ENCODE measurements at places on chromosomes 3 and 15.

- DNase-seq = no peak
Observed at GRCh38 chr3:197216914-197217313, 81.5 kb downstream of the DLG1 start.

DNA sequence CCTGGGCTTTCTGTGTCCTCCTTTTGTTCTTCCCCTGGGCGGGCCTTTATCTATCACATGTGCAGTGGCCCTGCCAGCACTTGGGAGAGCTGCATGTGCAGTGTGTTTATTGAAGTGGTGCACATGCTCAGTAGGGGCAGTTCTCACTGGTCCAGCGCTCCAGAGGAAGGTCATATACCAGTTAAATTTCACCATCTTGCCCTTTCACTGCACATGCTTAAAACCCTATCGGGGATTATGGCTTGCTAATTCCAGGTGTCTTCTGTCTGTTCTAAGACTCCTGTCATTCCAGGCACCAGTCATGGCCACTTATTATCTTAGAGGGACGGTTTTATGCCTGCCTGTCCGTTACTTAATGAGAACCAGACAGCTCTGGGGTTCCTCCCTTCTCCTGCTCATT is 52.2 kb downstream of the ROPN1B start:
- no peak for DNase-seq

GRCh38 chr3:13266651-13267362 is 153.3 kb downstream of the NUP210 start:
- DNase-seq = no peak

DNA sequence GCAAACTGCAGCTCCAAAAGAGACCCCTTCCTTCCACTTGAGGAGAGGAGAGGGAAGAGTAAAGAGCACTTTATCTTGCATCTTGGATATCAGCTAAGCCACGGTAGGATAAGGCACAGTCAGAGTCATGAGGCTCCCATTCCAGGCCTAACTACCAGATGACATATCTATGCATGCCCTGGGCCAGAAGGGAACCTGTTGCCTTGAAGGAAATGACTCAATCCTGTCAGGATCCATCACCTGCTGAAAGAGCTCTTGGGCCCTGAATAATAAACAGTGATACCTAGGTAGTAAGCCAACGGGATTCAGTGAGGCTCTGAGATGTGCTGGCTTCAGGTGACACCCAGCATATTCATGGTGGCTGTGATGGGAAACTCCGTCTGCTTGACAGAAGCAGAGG is 118.5 kb upstream of the EPHA3 start:
- DNase-seq = no peak

- DNase-seq = peak; percentile 64
Observed at GRCh38 chr3:48155122-48155521, 33.1 kb downstream of the CDC25A start.

DNA sequence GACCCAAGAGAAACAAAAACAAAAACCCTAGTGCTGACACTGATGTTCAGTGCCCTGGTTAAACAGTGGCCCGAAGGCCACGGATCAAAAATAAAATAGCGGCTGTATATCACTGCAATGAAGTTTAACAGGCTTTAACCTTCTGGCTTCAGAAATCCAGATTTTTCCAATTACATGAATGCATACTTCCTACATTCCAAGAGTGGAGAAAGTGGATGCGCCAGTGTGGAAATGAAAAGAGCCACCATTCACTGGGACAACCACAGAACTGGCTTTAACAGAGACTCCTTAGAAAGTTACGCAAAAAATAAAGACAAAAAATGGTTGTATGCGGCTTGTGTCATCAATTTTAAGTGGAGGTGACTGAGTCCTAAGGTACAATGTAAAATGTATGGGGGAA is 522.2 kb downstream of the FHIT start:
- no peak for DNase-seq

- no peak for DNase-seq
Observed at GRCh38 chr3:88005066-88005465, 53.7 kb downstream of the CGGBP1 start.

GRCh38 chr3:158169091-158169491 is 59.2 kb downstream of the RSRC1 start:
- DNase-seq = no peak

GRCh38 chr15:67462875-67463274 is 58.1 kb upstream of the C15orf61 start:
- DNase-seq = no peak

- DNase-seq = no peak
Observed at GRCh38 chr3:168803536-168803935, 707.8 kb upstream of the GOLIM4 start.

- no peak for DNase-seq
Observed at GRCh38 chr3:64717872-64718613, 30.2 kb upstream of the ADAMTS9 start.

DNA sequence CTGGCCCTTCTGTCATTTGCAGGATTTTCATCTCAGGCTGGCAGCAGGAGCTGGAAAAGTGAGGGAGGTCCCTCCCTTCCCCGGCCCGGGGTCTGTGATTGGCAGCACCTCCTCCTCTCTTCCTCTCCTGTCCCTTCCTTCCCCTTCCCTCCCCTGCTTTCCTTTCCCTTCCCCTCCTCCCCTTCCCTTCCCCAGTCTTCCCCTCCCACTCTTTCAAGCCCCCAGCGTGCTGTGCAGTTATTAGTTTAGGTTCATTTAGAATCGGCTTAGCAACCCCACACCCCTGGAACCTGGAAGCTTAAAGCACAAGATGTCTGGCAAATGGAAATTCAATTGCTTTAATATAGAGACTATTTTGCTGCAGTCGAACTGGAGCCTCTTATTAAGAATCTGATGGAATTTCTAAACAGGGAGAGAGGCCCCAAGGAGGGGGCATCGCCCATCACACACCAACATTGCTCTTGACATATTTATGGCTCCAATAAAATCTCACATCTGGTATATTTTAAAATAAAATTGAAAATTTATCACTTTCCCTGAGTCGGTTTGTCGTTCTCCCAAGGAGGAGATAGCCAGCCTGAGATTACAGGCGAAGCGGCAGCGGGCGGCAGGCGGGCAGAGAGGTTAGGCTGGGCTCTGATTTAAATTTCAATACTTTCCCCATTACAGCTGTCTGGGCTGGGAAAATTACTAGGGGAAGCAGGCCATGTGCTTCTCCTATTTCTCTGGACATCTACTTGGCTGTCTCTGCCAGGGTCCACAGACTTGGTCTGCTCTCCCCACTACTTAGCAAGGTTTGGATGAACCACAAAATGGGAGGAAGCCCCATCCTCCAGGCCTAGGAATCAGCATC is 98.9 kb downstream of the LINGO1 start:
- DNase-seq = no peak

DNA sequence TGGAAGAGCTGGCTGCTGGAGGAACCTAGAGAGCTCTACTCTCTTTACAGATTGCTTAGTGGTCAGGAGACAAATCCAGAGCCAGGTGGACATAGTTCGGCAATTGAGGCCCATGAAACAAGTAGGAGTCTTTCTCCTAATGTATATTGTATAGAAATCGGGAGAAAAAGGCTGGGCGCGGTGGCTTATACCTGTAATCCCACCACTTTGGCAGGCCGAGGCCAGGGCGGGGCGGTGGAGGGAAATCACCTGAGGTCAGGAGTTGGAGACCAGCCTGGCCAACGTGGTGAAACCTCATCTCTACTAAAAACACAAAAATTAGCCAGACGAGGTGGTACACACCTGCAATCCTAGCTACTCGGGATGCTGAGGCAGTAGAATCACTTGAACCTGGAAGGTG is 10.8 kb downstream of the RAD54L2 start:
- DNase-seq = no peak

DNA sequence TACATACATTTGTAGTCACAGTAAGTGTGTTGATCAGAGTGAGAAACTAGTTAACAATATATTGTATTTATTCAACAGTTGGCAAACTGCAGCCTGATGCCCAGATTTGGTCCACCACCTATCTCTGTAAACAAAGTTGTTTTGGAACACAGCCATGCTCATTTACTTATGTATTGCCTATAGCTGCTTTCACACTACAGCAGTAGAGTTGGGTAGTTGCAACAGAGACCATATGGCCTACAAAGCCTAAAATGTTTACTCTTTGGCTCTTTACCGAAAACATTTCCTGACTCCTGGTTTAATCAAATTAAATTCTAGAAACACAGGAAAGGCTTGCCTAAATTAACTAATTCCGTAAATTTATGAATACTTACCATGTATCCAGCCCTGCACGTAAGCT is 39.4 kb downstream of the CMC1 start:
- DNase-seq = no peak

GRCh38 chr3:140956058-140956835 is 14.6 kb downstream of the SLC25A36 start:
- no peak for DNase-seq

DNA sequence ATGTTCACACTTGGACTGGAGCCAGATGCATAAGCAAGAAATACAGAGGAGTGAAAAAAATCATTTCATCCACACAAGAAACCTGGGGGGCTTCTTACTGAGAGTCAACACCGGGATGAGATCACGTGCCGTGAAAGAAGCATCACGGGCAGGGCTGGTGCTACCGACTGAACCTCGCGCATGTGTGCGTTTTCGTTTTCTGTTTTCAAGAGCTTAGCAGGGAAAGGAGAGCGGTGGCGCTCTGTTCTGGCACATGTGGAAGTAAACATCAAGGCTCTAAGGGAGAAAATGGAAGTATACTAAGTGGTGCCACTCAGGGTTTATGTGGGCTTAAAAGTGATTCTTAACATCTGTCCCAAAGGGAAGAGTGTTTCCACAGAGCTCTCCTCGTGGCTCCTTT is 55.9 kb downstream of the VGLL4 start:
- DNase-seq = no peak

- DNase-seq = no peak
Observed at GRCh38 chr3:190429681-190430080, 20.0 kb downstream of the TMEM207 start.

DNA sequence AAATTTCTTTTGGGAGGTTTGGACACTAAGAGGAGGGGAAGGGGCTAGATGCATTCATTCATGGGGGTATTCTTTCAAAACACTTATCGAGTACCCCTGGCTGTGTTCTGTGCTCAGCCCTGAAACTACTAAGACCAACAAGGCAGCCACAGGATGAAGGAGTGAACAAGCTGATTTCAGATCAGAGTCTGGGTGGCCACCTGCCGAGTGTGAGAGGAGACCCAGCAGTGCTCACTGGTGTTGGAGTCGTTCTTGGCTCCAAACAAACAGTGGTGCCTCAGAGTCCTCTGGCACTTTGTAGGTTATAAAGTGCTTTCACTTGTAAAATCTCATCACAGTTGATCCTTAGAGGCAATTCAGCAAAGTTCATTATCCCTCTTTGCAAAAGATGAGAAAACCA is 48.8 kb upstream of the CMTM8 start:
- DNase-seq = no peak

GRCh38 chr15:98798375-98798893 is 150.1 kb downstream of the IGF1R start:
- DNase-seq = no peak

DNA sequence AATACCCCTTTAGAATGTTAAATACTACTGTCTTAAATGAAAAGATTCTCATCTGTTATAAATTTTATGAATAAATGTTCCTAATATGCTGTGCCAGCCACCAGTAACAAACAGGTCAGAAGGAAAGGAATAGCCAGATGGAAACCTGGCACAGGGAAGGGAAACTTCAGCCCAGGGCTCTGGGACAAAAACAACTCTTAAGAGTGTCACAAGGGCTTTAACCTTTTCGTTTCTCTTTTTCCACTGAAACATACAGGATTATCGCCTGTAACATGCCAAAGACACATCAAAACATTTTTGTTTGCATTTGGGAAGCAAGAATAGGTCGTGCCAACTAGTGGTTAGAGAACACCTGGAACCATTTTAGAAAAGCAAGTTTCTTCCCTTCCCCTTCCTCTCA is 109.0 kb upstream of the NEDD4 start:
- DNase-seq = no peak

- DNase-seq = no peak
Observed at GRCh38 chr3:114464548-114464947, 170.7 kb downstream of the TIGIT start.

GRCh38 chr3:53130179-53131061 is at the start of gene RFT1:
RFT1 (minus strand) TSS chr3:53130435; CDS start chr3:53130400, 35 bp downstream.
- peak; percentile 96 for DNase-seq

DNA sequence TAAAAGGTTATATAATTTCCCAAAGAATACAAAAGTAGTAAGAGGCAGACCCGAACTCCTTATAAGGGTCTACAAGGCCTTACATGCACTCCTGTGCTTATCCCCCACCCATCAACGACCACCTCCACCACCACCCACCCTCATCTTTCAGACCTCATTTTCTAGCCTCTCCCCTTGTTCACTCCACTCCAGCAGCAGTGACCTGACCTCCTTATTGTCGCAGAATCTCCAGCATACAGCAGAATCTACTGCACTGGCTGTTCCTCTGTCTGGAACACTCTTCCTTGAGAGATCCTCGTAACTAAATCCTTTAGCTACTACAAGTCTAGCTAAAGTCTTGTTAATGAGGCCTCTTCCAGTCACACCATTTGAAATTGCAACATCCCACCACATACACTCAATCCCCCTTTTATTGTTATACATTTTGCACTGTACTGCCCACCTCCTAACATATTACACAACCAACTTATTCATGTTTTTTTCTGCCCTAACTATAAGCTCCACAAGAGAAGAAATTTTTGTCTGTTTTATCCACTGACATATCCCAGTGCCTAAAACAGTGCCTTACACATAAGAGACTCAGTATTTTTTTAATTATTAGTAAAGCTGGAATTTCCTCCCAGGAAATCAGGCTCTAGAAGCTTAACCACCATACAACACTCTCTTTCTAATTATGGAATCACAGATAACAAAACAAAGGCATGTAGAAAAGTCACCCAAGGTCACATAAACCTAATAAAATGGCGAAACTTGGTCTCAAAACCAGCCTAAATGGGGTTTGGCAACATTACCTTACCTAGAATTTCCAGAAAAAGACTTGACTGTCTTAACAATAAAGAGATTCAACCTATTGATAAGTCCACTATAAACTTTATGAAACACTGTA is 40.2 kb downstream of the ZNF148 start:
- no peak for DNase-seq

- no peak for DNase-seq
Observed at GRCh38 chr3:149479621-149480325, 5.3 kb downstream of the TM4SF4 start.

Data from stromal cell of bone marrow (primary cell).